Sigmoid colon (tissue), 7 donors: ENCODE measurements at places on chromosomes 2 and 18. TPM values are rescaled to one million over a fixed set of nuclear protein-coding genes. Genes with fewer than 3 reads are reported as not detected.

- H3K4me3 ChIP-seq: no peak overlapping the region
- no peaks in the 10 kb centered on the region for H3K4me1 ChIP-seq
- H3K36me3 ChIP-seq: no peaks in the 10 kb centered on the region
- no peaks in the 10 kb centered on the region for H3K27me3 ChIP-seq
- no peak overlapping the region for H3K27ac ChIP-seq
- DNase-seq: no peak
Measured at GRCh38 chr2:60831921-60832320, 49.5 kb upstream of the REL start.

DNA sequence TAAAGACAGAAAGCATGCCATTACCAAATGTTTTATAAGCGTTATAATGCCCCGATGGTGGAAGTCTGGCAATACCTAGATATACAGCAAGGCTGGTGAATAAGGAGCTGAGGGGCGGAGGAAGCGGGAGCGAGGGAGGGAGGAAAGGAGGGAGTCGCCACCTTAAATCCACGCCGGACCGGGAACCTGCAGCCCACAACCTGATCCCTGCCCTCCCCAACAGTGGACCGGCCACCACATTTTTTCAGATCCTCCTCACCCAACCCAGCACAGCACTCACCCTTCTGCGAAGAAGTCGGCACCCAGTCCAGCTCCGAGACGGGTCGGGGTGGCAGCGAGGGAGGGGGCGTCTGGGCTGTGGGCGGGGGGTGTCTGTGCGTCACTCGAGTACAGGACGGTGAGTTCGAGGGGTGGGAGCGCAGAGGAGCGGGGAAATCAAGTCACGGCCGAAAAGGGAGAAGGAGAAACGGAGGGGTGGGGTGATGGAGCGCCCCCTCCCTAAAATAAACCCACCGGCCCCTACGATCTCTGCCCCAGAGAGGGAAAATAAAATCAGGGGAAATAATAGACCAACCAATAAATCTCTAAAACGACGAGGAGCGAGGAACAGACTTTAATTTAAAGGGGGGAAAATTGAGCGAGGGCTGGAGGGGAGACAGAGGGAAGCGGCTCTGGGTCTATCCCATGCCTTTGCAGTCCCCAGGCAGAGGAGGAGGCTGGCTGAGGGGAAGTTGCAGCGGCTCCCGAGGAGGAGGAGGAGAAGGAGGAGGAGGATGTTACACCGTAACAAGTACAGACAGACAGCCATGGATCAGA, 96.5 kb upstream of the SERTAD2 start:
- H3K27ac ChIP-seq: peak overlapping the region; percentile 94
- peak overlapping the region; percentile 78 for H3K4me3 ChIP-seq
- H3K27me3 ChIP-seq: no peaks in the 10 kb centered on the region
- H3K4me1 ChIP-seq: peaks cover 14% of the 10 kb centered on the region
- H3K36me3 ChIP-seq: no peaks in the 10 kb centered on the region
- peak; percentile 88 for DNase-seq

Gene EIF2B4
- 48.9 TPM for total RNA-seq

Gene UGT1A10
- total RNA-seq: not detected

Gene POTEE
- total RNA-seq: not detected
